Ammon's horn (tissue), 1 donor: ENCODE measurements at places on chromosomes 13 and 19.
A peak's percentile ranks its signal among the peaks of the same experiment; 100 is the strongest.

DNA sequence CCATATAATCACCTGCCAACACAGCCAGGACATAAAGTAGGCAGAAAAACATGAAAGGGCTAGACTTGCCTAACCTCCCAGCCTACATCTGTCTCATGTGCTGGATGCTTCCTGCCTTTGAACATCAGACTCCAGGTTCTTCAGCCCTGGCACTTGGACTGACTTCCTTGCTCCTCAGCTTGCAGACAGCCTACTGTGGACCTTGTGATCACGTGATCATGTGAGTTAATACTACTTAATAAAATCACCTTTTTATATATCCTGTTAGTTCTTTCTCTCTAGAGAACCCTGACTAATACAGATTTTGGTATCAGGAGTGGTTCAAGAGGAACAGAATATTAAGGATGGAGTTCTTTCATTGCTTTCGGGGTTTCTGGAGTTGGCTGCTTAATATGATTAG is 2867.6 kb downstream of the PCDH9 start:
- DNase-seq = no peak

GRCh38 chr19:55549500-55550320 is 4.4 kb upstream of the SBK3 start:
- DNase-seq = no peak

DNA sequence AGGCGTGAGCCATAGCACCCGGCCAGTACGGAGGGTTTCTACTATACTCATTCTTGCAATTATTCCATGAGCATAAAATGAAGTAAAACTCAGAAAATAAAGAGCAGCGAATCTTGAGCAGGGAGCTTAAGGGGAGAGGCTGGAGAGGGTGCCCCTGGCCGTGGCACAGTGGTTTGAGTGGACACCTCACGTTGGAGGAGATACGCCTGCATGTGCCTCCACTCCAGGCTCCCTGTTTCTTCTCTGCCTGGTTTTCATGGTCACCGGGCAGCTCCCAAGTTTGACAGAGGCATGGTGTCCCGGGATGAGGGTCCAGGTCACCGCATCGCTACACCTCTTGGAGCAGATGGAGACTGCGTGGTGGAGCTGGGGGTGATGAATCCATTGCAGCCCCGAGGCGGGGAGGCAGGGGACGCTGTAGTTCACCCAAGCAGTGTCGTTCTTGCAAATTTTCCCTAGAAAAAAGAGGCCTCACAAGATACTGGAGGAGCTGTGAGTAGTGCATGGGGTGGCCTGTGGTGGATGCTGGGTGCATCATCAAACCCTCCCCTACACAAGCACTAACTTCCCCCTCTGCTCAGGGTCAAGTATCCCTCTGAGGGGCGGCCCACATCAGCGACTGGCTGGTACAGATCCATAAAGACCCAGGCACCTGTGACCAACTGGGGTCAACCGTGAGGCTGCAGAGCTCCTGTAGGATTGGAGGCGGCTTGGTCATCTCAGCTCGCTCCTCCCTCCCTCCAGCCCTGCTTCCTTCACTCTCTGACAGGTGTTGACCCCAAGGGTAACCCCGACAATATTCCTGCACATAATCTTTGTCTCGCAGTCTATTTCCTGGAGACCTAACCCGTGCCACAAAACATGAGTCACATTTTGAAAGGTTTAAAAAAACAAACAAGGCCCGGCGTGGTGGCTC is 3.6 kb upstream of the MIER2 start:
- DNase-seq = no peak

DNA sequence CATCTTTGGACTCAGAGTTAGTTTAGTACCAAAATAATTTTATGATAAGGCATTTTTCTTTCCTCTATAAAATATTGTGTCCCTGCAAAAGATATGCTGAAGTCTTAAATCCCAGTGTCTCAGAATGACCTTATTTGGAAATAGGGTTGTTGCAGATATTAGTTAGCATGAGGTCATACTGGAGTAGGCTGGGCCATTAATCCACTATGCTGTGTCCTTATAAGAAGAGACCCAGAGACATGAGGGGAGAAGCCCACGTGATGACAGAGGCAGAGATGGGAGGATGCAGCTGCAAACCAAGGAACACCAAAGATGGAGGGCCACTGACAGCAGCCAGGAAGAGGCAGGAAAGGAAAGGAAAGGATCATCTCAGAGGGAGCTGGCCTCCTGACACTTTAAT is 6.4 kb downstream of the POGLUT2 start:
- DNase-seq = no peak

GRCh38 chr19:18794029-18794313 is 2.9 kb upstream of the COMP start:
- DNase-seq = no peak

- no peak for DNase-seq
Observed at GRCh38 chr13:103436057-103436654, 369.9 kb upstream of the SLC10A2 start.

GRCh38 chr13:45576466-45576865 is 39.1 kb downstream of the ERICH6B start:
- DNase-seq = no peak

- no peak for DNase-seq
Observed at GRCh38 chr19:3778899-3779723, 7.1 kb downstream of the MATK start.

DNA sequence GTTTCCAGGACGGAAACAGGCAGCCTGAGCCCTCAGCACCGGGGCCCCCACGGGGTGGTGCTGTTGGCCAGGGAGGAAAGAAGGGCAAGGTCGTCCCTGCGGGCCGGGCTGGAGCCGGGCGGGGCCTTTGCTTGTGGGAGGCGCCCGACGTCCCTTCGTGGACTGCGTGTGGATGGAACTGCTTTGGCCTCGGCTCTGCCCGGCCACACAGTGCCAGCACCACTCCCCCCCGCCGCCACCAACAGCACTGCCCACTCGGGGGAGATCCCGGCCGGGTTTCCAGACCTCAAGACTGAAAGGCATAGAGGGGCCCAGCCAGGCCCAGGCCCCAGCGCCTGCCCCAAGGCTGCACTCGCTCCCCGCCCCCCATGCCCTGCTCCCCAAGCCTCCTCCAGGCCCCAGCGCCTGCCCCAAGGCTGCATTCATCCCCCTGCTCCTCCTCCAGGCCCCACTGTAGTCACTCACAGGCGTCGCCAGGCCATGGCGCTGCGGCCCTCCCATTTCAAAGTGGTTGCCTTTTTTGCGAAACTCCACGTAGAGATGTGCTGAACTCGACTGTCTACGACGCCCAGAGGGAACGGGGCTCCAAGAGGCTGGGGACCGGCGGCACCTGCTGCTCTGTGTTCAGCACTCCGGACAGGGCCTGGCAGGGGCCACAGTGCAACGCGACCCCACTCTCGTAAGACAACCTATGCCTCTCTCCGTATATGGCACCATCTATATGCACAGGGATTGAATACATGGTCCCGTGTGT is 22.5 kb downstream of the C13orf46 start:
- peak; percentile 85 for DNase-seq

GRCh38 chr13:53020764-53021335 is 7.8 kb upstream of the OLFM4 start:
- no peak for DNase-seq

DNA sequence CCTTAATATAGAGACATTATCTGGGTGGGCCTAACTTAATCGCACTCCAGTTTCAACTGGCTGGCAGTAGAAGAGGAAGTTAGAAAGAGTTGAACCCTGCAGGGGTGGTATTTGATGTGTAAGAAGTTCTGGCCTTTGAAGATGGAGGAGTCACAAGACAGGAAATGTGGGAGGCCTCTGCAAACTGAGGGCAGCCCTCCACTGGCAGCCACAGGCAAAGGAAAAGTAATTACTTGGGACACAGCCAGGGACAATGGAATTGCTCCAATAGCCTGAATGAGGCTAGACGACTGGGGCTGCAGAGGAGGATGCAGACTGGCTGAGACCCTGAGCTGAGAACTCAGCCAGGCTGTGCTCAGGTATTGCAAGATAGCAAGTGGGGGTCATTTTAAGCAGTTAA is 703.3 kb upstream of the ARGLU1 start:
- peak; percentile 25 for DNase-seq

GRCh38 chr13:84661718-84662117 is 779.4 kb upstream of the SLITRK1 start:
- DNase-seq = no peak

DNA sequence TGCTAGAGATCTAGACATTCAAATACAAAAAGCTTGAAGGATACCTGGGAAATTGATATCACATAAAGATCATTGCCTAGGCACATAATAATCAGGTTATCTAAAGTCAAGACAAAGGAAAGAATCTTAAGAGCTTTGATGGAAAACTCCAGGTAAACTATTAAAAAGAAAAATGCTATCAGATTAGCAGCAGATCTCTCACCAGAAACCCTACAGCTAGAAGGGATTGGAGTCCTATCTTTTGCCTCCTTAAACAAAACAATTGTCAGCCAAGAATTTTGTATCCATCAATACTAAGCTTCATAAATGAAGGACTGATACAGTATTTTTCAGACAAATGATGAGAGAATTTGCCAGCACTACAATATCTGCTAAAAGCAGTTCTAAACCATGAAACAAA is 682.4 kb upstream of the ATXN8OS start:
- DNase-seq = no peak

DNA sequence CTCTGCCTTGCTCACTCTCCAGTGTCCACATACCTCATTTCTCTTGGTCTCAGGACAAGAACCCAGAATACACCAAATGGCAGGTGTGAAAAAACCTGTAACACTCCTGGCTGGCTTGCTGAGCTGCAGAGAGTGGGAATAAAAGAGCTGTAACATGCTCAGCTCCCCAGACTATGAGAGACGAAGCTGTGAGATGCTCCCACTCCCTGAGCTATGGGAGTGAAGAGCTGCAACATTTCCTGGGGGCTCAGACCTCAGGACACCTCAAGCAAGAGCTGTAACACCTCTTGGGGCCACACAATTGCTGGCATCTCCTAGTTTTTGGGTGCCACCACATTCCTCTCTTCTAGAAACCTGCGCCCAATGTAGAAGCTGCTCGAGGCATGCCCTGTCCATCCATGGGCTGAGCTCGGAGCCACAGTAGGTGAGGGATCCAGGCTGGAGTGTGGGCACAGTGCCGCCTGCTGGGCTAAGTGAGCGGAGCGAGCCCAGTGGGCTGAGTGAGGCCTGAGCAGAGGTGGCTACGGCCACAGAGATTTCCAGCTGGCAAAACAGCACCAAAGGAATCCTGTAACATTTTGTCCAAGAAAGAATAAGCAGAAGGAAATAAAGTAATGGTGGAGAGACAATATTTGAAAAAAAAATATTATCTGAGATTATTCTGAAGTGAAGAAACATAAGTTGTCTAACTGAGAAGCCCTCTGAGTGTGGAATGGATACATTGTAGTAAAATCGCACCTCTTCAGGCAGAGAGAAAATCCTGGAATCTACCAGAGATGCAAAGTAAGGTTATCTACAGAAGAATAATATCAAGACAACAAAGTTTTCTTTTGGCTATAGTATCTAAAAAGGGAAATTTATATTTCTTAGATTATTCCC is 186.2 kb upstream of the PCDH9 start:
- DNase-seq = no peak

- no peak for DNase-seq
Observed at GRCh38 chr19:18297308-18297707, 15.9 kb upstream of the JUND start.

- DNase-seq = peak; percentile 53
Observed at GRCh38 chr13:25149711-25150110, 22.4 kb downstream of the AMER2 start.

- DNase-seq = peak; percentile 92
Observed at GRCh38 chr19:49676136-49676783, 811 bp upstream of the PRMT1 start.

DNA sequence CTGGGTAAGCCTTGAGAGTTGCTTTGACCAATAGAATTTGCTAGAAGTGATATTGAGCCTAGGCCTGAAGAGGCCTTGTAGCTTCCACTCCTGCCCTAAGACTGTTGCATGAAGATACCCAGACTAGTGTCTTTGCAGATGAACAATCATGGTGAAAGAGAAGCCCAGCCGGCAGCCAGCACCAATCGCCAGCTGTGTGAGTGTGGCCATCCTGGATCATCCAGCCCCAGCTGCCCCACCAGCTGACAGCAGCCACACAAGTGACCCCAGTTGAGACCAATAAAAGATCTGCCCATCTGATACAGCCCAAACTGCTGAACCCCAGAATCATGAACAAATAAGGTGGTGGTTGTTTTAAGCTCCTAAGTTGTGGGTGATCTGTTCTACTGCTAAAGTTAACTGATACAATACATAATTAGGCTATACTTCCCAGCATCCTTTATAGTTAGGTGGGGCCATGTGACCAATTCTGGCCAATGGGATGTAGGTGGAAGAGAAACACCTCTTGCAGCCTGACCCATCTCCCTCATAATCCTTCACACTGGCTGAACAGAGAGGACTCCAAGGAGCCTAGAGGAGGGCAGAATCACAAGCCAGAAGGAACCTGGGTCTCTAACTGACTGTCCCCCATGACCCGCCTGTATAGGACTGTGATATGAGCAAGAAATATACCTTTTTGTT is 9.4 kb upstream of the ZNF428 start:
- no peak for DNase-seq

DNA sequence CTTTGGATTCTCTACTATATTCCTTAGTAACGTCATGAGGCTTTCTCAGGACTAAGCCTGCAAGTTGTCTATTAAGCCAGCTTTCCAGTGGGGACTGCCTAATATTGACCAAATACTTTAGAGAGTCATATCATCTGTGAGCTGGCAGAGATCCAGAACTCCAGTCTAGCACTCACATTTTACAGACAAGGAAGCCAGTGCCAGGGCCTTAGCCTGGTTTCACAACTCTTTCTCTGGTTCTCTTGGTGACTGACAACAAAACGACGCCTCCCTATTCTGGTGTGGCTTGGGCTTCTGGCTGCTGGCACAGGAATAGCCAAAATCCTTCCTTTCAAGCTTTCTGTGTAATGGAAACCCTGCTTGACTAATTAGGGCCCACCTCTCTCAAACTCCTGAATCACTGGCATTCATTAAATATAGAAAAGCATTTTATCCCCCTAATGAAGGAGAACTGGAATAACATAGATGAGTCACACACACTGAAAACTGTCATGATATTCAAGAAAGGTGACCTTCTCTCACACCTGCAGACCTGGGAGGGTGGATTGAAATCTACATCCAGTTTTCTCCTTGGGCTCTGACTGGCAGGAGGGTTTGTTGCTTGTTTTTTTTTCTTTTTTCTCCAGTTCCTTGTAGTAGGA is 75.2 kb upstream of the UBL3 start:
- DNase-seq = peak; percentile 68

- DNase-seq = no peak
Observed at GRCh38 chr19:6498294-6499036, 3.6 kb downstream of the TUBB4A start.

DNA sequence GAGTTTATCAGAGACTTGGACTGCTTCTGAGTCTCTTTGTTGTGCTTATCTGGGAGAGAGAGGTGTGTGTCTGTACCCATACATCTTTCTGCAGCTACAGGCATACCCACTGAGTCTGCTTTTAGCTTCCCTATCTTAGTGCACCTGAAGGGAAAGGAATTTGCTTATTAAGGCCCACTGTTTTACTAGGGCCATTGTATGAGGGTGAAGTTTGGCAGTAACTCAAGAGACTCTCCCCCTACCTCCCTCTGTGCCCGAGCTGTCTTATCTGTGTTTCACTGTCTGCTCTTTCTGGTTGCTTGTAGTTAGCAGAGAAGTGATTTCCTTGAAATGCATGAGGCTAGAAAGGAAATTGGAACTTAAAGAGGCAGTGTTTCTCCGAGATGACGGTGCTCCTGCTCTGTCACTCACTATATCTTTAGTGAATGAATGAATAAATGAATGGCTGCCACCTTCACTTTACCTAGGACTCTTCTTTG is 678 bp upstream of the CD33 start:
- DNase-seq = no peak

GRCh38 chr19:55931936-55932386 is at the start of gene NLRP13:
Gene NLRP13 (minus strand): TSS chr19:55932336. CDS start chr19:55932311, 25 bp downstream.
- no peak for DNase-seq

GRCh38 chr13:78714717-78715116 is 55.8 kb upstream of the OBI1 start:
- no peak for DNase-seq
